ENCODE measurements at places on chromosomes 6 and 20.

DNA sequence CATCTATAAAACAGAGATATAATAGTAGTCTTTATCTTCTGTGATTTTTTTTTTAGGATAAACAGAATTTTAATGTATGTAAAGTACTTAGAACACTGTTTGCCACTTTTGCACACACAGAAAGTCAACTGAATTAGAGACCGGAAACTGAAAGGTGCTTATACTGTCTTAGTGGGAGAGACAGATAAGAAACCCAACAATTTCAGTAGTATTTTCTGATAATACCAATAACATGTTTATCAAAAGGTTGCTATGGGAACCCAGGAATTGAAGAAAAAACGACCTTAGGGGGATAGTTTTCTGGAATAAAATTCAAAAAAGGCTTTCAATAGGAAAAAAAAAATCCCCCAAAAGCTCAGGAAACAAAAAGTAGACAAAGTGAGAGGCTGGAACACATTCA lies 138.6 kb downstream of the BCKDHB start:
- no peak for DNase-seq

DNA sequence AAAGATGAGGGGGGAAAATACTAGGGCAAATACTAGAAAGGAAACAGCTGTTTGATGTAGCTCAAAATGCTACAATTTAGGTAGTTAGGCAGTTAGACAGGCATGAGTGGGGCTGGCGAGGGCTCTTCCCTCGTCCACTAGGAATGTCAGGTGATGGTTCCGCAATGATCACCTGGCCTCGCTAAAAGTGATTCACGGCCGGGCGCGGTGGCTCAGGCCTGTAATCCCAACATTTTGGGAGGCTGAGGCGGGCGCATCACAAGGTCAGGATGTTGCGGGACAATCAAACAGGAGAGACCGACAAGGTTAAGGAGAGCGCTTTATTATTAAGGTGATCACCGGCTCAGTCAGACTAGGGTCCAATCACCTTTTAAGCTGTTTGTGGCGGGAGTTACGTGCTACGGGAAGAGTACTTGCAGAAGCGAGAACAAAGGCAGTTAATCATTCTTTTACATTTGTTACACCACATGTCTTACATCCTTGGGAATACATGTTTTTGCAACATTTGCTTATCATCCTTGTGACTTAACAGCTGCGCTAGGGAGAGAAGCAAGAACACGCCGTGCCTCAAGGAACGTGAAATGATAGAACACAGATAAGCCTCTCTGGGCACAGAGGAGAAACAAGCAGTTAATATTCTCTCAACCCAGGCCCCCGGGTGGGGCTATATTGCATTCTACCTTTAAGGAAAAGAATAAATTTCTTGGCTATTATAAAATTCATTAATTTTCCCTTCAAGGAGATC lies 1025.4 kb downstream of the EYS start:
- no peak for DNase-seq

DNA sequence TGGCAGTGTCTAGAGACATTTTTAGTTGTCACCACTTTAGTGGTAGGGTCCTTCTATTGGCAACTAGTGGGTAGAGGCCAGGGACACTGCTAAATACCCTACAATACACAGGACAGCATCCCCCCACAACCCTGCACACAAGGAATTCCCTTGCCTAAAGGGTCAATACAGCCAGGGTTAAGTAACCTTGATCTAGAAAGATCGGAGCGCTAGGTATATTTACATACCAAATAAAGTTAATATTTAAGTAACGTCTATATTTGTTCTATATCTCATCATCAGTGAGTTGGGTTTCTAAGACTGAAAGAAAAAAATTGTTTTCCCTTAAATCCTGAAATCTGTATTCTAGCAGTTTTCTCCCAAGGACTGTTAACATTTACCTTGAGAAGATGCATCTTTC lies 16.1 kb downstream of the BFSP1 start:
- no peak for DNase-seq

- DNase-seq: no peak
These were observed 1252.6 kb upstream of the CITED2 start for GRCh38 chr6:140627002-140627401.

DNA sequence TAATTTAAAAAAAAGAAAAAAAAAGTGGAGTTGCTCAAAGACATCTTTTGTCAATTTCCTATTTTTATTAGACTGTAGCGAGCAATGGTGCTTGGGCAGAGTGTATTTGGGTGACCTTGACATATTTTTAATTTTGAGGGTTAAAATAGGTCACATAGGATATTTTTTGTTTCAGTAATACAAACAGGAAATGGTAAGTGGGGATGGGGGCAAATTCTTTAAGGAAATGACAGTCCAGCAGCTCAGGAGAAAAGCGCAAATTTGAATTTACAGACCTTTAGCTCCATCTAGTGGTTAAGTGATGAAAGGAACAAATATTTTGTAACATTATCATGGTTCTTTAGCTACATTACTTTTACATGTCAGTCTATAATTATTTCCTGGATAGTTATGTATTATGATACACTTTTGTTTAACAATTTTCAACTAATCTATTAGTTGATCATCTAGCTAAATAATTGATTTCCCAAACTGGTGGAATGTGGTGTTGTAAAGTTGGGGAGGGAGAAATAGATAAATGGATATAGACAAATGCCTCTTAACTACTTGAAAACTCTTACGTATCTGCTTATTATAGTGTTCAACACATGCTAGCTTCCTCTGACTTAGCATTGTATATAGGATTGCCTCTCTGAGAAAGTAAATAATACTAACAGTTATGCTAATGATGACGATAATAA lies 10.0 kb downstream of the CITED2 start:
- DNase-seq: peak; percentile 74

DNA sequence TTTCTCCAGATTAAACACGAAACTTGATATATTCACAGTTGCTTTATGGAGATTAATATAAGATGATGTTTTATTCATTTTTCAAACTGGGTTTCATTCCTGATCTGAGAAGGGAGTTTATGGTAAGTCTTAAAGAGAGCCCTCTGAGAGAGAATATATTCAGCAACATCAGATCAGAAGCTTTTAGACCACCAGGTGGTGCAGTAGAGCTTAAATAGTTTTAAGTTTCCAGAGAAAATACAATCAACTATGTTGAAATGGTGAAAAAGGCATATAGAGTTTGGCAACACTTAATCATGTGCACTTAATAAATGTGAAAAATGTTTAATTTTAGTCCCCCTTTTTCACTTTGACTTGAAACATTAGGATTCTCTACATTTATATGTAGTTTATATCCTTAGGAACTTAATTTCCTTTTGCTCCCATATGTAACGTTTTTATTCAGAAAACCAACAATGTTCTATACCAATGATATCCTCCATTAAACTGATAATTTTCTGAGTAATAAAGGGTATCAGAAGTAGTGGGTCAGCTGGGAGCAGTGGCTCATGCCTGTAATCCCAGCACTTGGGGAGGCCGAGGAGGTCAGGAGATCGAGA lies 86.4 kb upstream of the CLDN20 start:
- peak; percentile 67 for DNase-seq

GRCh38 chr6:136359851-136360250 lies 70.2 kb upstream of the BCLAF1 start:
- DNase-seq: no peak

DNA sequence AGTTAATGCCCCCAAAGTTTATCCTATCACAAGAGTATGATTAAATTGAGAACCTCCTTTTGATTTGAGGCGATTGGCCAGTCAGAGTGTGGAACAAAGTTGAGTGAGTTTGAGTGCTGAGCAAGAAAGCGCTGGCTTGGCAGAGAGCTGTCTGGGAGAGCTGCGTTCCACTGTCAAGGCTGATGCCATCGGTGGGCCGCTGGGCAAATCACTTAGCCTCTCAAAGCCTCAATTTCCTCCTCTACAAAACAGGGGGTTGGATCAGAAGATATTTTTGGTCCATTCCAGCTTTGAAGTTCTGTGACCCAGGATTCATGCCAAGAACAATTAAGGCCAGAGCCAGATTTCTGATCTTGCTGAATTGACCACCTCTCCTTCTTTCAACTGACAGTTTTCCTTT lies 60.2 kb downstream of the TMEM242 start:
- DNase-seq: no peak

- DNase-seq: no peak
These were observed 39.4 kb downstream of the PLCB4 start for GRCh38 chr20:9108260-9108659.

All from CD4-positive, alpha-beta T cell treated with Interferon alpha-2 for 1 hour (primary cell).